GM04503 (cell line): ENCODE measurements at places on chromosomes 16 and 17.

DNA sequence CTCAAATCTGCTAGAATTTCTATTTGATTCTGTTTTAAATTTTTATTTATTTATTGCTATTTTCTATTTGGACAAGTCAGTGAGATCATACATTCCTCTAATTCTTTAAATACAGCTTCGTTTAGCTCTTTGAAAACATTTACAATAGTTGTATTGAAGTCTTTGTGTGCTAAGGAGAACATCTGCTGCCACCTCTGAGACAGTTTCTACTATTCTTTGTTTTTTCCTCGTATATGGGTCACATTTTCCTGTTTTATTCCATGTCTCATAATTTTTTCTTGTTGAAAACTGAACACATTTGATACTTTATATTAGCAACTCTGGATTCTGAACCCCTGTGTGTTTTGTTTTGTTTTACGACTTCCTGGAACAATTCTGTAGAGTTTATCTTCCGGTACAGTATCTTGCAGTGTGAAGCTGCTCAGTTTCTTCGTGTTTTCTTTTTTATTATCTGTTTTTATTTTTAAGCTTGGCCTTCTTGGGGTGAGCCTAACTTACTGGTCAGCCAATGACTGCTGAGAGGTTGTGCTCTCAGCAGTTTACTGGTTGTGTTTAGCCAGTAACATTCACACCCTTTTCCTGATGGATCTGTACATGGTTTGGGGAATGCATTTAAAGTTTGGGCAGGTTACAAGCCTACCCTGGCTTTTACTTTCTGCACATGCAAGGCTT is 99.0 kb downstream of the CA4 start:
- DNase-seq = no peak

DNA sequence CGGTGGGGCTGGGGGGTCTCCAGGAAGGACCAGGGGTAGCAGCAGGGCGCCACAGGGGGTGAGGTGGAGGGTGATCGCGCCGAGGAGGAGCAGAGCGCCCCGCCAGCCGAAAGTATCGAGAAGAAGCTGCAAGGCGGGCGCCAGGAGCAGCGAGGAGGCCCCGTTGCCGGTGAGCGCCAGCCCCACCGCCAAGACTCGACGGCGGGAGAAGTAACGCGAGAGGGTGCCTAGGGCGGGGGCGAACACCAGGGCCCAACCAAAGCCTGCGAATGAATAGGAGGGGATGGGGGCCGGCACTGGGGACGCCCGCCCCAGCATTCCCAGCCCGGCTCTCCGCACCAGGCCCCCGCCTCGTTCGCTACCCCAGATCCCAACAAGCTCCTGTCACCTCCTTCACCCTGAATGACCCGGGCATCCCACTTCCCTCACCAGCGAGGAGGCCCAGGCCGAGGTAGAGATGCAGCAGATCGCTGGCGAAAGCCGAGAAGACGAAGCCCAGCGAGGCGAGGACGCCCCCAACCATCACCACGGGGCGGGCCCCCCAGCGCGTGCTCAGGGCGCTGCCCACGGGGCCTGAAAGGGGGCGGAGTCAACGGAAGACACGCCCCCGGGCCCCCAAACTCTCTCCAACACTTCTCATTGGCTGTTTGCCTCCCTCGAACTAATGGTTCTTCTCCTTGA is 1.3 kb downstream of the SLC16A11 start:
- DNase-seq = no peak

GRCh38 chr16:88292007-88292970 is 90.5 kb upstream of the ZNF469 start:
- DNase-seq = no peak

DNA sequence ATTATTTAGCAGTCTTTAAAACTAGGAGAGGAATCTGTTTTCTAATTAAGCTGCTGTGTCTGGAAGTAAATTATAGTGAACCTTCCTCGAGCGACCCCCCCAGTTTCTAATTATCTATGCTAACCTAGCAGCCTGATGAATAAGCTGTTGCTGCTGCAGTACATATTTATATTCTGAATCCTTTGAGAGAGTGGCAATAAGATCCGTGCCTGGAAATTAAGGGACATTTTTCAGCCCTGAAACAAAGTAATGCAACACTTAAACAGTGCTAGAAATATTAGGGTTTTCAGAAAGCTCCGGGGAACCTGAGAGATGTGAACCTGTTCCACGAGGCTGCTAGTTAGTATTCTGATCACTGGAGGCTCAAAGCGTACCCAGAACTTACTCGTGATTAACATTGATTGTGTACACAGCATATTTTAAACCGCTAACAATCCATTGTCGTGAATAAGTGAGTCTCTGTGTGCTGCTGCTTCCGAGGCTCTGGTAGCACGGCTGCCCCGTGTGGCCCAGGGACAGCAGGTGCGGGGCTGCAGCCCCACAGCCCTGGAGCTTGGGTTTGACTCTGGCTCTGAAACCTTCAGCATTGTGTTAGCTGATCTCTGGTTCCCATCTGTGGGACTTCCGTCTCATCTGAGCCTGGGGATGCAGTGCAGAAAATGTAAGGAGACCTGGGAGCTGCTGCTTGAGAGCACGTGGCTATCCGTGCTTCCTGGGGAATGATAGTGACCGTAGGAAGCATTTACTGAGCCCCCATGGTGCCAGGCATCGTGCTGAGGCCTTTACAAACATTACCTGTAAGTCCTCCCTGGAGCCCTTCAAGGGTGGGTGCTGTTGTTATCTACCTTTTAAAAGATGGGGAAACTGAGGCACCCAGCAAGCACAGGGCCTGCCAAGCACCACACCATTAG is 190.9 kb upstream of the CHMP6 start:
- DNase-seq = no peak
